ENCODE measurements at places on chromosomes 13 and 19.

DNA sequence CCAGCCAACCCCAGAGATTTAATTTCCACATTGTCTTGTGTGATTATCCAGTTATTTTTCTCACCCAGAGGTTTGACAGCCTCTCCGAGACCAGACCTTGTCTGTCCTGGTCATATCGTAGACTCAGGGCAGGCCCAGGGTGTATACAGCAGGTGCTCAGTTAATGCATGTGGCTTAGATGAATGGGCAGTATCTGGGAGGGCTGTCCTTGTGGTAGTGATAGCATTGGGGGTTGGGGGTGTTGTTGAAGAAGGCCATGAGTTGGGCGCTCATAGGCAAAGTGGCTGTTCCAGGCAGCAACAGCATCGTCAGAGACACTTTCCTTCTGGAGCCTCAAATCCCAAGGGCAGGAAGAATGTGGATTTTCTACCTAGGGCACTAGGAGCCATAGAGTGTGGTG, 16.9 kb downstream of the MAST3 start:
- no peak for DNase-seq

DNA sequence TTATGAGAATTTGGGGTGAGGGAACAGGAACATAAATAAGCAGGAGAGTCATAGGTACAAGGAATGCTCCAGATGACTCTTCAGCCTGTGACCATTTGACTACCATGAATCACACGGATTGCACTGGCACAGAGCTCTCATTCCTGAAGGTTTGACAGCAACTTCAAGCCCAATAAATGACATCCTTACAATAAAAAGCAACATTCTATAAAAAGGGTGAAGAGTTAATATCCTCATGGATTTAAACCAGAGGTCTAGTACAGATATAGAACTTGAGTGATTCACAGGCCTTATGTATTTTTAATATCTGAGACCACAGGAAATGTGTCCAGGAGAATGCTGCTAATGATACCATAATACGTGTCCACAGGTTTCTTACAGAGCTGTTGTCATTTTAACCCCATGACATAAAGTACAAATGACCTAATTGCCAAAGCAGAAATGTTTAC, 158.1 kb downstream of the IRS2 start:
- no peak for DNase-seq

DNA sequence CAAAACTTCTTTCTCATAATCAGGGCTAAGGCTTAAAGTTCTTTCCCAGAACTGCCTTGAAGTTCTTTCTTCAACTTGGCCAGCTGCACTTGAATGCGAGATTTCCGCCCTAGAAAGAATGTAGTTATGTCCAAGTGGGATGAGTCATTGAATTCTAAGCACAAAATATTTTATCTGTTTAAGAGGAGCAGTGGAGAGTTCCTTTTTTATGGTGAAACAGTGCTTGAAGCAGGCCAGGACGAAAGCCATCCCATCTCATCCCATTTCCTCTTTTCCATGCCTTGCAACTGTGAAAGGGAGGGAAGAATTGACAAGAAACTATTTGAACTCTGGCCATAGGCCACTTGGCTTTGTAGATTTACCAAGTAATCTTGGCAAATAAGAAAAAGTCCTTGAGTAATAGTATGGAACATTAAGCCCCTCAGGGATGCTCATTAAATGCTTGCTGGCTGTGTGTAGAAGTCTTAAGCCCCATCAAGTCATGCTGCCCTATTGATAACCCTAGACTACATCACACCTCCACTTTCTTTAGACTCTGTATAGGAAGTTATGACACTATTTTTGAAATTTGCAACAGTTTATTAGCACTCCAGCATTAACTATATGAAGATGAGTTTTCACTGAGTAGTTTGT, 174.5 kb downstream of the KCTD12 start:
- DNase-seq = no peak

- no peak for DNase-seq
Observed at GRCh38 chr13:41398494-41399170, 58.7 kb upstream of the RGCC start.

DNA sequence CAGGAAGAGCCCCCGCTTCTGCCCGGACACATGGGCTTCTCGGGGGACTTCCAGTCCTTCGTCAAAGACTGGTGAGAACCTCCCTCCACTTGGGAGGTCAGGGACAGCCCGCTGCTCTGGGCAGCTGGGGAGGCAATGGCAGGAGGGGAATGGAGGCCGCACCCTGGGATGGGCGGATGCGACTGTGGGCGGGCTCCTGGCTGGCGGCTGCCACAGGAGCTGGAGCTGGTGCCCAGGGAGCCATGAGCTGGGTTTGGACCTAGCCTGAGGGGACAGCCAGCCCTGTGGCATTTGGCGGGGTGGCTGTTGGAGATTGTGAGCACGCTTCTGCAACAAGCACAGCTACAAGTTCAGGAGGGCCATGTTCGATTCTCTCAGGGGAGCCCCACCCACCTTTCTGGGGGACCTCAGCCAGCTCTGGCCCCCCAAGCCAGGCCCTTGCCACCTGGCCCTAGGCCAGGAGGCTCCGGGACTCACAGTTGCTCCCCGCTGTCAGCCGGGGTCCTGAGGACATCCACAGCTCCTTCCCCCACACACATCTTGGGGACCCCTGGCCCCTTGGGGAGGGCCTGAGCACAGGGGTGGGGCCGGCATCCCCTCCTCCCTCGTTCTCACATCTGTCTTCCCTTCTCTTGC, 3.0 kb upstream of the TGFBR3L start:
- no peak for DNase-seq

- no peak for DNase-seq
Observed at GRCh38 chr19:5109560-5109959, 140.6 kb downstream of the KDM4B start.

- DNase-seq = no peak
Observed at GRCh38 chr13:99506634-99507033, 5.4 kb downstream of the TM9SF2 start.
